ENCODE measurements at places on chromosomes 3 and 15.

DNA sequence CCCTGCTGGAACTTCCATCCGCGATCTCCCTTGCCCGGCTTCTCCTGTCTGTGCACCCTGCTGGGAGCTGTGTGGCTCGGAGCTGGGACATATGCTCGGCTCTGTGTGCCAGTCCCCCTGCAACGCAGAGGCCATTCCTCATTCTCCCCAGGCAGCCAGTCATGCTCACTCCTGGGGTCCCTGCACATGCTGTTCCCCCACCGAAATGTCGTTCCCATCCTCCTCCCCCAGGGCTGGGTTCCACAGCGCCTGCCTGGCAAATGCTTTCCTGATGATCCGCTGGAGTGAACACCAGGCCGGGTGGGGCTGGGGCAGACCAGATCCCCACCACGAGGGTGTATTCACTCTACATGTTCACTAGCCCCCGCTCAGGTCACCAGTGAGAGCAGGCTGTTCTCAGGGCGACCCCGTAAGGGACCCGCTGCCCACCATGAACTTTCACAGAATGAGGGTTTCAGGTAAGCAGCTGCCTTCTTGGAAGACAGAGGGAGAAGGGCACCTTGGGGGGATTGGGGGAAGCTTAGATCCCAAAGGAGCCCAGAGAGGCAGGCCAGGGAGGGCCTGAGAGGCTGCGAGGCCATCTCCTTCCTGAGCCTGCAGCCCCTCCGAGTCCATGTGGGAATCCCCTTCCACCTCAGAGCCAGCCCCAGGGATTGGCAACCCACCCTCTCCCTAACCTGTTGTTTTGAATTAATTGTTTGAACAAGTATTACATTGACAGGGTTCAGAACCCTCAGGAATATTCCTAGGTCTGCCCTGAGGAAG, 88.7 kb upstream of the IQSEC1 start:
- no peak for DNase-seq

DNA sequence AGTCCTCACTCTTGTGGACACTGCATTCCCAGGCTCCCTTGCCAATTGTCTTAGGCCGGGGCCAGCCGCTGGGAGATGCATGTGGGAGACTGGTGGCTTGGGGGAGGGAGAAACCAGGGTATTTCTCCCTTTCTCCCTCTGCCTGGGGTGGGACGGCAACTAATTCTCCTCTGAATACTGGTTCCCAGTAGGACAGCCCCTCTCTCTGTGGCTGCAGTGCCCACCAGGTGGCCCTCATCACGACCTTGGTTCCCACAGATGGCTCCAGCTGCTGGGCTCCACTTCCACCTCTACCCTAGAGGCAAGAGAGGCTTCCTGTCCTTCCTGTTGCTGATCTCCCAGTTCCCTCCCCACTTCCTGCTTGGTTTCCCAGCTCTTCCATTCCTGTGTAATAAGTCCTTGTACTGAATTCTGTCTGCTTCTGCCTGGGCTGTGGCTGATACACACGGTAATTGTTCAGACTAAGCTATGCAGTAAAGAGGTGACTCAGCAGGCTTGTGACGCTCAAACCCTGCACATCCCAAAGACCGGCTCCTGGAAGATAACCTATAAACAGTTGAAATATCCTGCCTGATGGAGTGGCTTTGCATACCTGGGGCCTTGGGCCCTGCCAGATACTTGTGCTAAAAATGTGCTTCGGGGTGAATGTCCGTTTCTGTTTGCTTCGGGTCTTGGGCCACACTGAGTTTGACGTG, 20.4 kb upstream of the COPG1 start:
- DNase-seq = no peak

DNA sequence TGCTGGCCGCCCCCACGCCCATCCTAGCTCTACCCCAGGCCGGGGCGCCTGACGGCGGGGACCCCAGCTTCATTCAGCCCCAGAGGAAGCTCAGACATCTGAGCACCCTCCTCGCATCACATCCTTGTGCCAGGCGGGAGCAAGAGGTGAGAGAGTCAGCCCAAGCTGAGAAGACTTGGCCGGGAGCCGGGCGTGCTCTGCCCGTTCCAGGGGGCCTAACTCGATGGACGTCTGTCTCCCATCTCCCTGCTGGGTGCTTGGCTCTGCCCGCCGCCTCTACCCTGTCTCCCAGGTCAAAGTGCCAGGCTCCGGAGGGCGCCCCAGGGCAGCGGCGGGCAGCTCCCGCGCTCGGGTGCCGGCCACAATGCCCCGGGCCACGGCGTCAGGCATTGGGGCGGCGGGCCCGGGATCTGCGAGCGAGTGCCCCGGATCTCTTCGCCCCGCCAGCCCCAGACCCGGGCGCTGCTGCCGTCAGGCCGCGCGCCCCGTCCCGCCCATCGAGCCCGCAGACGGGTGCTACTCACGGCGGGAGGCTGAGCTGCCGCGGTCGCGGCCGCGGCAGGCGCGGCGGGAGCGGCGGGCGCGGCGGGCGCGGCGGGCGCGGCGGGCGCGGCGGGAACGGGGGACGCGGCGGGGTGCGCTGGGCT, 388 bp downstream of the DAPK2 start:
- no peak for DNase-seq

- peak; percentile 92 for DNase-seq
Measured at GRCh38 chr3:169764882-169765612, at the start of gene TERC. TSS of gene TERC (minus strand) at chr3:169765060.

- DNase-seq = no peak
Measured at GRCh38 chr3:119547227-119547626, 12.2 kb downstream of the CD80 start.

DNA sequence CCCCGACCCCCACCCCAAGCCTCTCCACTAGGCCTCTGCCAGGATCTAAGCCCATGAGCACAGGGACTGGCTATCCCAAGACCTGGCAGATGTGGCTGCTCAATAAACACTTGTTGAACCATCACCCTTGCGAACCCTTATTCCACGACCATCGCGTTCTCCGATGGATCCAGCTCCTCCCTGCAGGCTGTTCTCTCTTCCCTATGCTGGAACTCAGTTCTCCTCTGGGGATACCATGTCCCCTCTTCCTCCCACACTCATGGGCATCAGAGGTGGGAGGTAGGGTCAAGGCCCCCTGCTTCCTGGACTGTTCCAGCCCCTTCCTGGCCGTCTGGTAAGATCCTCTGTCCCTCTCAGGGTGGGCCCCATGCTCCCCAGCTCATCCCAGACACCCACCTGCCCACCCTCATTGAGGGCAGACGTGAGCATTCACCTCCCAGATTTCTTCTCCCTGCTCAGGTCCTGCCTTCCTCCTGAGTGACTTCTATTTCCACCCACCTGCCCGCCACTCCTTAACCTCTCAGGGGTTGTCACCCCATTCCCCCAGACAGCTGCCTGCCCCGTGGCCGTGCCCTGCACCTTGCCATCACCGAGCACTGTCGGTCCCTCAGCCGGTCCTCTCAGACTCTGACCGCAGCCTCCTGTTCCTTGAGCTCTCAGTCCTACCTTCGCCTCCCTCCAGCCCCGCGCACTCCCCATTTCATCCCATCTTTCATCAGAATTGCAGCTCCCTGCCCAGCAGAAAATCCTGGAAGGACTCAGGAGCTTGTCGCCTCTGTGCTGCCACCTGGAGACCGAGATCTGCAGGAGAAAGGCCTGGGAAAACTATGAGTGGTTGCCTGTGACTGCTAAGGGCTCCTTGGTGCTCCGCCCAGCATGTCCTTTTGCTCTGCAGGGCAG, 42.0 kb downstream of the PML start:
- DNase-seq = no peak

DNA sequence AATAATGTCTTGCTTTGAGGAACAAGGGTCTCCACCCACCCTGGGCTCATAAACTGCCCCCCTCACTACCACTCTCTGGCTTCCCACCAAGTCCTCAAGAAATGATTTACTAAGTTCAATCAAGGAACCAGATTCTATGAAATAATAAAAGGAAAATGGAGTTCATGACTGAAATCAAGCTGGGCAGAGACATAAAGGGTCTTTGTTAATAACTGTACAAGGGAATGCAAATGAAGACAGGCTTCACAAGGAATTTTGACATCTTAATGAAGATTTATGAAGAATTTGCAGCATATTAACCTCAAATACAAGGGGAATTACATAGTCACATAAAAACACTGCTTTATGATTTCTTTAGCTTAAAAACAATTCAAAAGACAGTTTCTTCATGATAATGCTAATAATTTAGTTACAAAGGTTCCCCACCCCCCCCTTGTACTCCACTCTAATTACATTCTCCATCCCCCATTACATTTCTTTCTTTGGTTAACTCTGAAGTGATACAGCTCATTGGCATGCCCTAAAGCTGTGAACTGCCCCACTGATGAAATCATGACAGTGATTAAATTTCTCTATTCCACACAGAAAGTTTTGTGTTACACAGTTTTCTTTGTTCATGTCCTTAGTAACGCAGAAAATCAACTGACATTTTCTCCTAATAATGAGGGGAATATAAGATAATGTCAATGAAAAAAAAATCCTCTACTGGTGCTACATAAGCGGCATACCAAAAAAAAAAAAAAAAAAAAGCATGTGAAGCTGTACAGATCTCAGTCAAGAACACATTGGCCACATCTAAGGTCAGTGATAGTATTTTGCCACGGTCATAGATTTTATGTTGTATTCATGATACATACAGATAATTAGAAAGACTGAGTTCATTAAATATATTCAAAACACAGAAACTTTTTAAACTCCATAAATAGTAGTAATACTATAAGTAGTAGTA, 54.4 kb downstream of the WWTR1 start:
- no peak for DNase-seq

- no peak for DNase-seq
Measured at GRCh38 chr3:45654397-45654944, 34.7 kb upstream of the SACM1L start.

DNA sequence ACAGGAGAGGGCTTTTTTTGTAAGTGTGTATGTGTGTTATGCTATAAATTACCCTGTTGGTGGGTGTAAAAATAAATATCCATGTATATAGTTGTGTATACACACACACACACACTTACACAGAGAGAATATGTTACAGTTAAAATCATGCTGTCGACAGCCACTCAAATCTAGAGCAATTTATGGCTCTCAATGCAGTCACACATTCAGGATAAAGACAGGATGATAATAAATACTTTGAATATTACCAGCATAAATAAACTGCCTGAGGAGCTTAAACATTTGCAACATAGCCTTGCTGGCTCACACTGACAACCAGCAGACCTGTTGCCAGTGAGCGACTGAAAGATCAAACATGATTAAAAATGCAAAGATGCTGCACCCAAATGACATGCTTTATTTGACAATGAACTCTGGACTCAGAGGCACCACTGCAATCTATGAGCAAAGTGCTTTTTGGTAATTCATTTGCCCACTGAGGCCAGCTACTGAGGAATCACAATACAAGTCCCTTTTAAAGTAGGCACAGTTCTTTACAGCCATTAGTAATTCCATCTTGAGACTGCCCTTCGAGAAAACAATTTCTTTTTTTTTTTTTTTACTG, 458.9 kb downstream of the FHIT start:
- no peak for DNase-seq

GRCh38 chr3:171781711-171782127, 28.6 kb downstream of the PLD1 start:
- no peak for DNase-seq

GRCh38 chr15:88586401-88587162, 34.6 kb upstream of the AEN start:
- no peak for DNase-seq

DNA sequence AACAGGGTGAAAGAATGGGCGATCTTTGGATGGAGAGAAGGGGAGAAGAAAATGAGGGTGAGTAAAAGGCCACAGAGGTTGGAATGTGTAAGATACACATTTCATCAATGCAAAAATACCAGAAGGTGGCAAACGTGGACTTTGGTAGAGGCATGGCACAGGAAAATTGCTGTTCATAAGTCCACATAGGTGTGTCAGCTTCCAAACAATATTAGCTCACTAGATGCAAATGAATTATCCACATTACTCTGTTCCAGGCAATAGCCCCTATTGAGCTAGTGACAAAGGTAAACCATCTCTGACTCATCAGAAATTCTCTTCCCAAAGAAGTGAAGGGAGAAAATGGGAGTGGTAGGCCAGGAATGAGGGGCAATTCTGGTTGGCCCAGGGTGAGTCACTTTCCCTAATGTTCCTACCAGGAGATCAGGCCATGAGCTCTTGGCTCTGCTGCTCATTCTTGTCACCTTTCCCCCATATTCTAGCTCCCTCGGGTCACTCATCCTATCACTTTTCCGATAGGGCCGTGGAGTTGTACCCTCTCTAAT, 19.9 kb downstream of the ACKR2 start:
- DNase-seq = no peak

- DNase-seq = peak; percentile 3
Measured at GRCh38 chr15:92643849-92644815, 11.4 kb downstream of the FAM174B start.

- no peak for DNase-seq
Measured at GRCh38 chr15:45637552-45638033, 2.8 kb downstream of the SQOR start.

- no peak for DNase-seq
Measured at GRCh38 chr3:42036483-42036823, 54.7 kb upstream of the TRAK1 start.

DNA sequence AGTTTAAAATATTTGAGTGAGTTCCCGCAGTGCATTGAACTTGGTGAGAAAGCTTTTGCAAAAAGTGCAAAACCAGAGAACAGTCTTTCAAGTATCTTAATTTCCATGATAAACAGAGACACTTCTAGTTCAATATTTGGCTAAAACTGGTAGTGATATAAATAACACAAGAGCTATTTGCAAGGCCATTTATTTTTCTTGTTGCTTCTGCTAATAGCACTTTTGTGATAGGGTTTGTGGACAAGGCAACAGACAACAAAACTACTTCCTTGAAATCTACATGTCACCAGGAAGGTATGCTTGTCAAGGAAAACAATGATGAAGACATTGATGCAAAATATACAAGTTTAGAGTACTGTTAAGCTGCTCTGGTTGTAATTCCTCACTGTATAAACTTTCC, 1225.1 kb downstream of the OTOL1 start:
- no peak for DNase-seq
